CD4-positive, alpha-beta T cell treated with Interleukin-1 beta for 1 hour (primary cell): ENCODE measurements at places on chromosomes 2 and 18.
A peak's percentile ranks its signal among the peaks of the same experiment; 100 is the strongest.

- DNase-seq: no peak
Measured at GRCh38 chr18:47118981-47119380, 31.3 kb downstream of the HDHD2 start.

- DNase-seq: no peak
Measured at GRCh38 chr2:171323971-171324528, 109.7 kb downstream of the METTL8 start.

DNA sequence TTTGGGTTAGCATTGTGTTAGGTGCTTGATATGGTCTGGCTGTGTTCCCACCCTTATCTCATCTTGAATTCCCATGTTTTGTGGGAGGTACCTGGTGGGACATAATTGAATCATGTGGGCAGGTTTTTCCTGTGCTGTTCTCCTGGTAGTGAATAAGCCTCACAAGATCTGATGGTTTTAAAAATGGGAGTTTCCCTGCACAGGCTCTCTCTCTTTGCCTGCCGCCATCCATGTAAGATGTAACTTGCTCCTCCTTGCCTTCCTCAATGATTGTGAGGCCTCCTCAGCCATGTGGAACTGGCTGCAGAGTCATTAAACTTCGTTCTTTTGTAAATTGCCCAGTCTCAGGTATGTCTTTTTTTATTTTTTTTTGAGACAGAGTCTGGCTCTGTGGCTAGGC lies 2.8 kb downstream of the MSH2 start:
- DNase-seq: no peak

DNA sequence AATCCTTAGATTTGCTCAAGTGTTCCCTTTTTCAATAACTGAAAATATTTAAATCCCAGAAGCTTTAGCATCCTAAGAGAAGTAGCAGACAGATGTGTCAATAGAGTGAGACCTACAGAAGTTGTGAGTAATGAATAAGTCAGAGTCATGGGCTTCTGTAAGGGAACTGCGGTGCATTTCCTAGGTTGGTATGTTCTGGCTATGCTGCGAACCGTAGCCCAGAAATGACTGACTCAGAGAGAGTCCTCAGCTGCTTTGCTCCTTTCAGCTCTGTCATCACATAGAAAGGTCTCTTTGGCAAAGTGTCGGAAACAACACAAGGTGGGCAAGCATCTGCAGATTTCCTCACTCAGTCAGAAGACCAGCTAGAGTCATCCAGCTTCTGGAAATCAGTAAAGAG lies 297.1 kb downstream of the ARHGAP15 start:
- DNase-seq: no peak

- no peak for DNase-seq
Measured at GRCh38 chr2:238502956-238503791, 76.4 kb downstream of the ASB1 start.

DNA sequence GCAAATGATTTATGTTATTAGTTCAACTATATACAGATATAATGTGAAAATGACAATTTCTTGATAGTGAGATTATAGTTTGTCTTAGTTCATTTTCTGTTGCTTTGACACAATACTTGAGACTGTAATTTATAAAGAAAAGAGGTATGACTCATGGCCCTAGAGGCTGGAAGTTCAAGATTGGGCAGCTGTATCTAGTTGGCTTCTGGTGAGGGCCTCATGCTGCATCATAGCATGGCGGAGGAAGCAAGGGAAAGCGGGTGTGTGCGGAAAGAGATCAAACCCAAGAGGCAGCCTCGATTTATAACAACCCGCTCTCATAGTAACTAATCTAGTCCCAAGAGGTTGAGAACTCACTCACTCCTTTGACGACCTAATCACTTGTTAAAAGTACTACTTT lies 11.4 kb downstream of the PLEKHA3 start:
- no peak for DNase-seq

- no peak for DNase-seq
Measured at GRCh38 chr18:5419030-5419429, 123.5 kb upstream of the ZBTB14 start.

DNA sequence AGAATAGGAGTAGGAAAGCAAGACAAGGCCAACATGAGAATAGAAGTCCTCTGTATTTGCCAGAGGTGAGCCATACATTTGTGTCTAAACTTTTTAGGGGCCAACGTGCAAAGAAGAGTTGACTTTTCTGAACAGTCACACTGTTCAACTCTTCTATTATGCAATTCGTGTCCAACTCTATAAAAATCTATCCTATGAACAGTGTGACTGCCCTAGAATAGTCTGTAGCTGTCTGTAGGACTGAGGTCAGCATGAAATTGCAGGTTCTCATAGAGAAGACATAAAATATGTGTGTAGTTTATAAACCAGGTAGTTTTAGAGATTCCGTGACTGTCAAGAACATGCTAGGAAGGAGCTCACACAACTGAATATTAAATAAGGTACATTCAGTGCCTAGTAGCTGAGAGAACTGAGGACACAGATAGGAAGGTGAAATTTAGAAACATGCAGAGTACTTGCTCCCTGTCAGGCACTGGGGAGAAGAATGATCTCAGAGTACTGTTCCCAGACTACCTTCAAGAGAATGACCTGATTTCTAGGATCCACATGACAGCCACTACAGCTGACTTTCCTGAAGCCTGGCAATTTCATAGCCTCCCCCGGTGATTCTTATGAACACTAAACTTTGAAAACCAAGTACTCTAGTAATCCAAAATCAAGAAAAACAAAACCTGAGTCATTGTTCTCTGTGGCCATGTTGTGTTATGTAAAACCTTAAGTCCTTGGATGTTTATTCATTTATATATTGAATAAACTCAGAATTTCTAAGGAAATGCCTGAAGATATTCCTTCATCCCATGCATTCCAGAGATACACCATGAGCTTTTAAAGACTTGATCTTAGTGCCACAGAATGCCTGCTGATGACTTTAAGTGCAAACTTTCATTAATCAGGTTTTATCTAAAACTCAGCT lies 201.5 kb upstream of the BOD1L2 start:
- DNase-seq: no peak

GRCh38 chr2:197085665-197086064 lies 159.2 kb upstream of the PGAP1 start:
- no peak for DNase-seq

DNA sequence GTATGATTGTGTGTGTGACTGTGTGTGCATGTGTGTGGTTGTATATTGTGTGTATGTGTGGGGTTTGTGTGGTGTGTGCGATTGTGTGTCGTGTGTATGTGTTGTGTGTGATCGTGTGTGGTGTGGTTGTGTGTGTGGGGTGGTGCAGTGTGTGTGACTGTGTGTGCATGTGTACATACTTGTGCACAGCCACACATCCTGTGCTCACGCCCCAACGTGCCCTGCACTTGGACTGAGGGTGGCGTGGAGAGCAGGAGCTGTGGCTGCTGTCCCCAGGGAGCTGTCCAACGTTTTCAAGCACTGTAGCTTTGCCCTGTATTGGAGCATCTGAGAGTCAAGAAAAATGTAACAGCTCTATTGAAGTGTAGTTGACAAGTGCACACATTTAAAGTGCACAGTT lies 243.2 kb upstream of the HDAC4 start:
- peak; percentile 9 for DNase-seq

GRCh38 chr2:120670771-120671480 lies 64.7 kb upstream of the GLI2 start:
- DNase-seq: no peak

GRCh38 chr2:64866797-64867196 lies 122.4 kb upstream of the SLC1A4 start:
- no peak for DNase-seq

DNA sequence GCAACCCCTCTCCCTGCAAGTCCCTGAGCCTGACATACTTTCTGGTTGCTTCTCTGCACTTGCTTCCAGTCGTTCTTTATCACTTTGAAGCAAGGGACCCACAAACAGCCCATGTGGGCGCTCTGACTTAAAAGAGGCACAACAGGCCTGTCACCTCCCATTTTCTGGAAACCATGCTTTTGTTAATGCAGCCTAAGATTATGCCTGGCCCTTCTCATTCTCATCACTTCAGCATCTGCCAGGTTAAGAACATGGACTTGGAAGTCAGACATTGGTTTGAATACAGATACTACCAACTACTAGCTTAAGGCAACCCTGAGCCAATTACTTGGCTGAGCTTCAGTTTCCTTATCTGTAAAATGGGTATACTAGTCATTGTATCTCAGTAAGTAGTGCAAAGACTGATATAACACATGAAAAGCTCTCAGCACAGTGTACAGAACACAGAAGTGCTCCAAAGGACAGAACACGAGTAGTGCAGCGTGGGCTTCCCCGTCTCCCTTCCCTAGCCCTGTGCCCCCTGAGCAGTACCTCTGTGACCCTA lies 141.4 kb downstream of the TNS1 start:
- DNase-seq: no peak

DNA sequence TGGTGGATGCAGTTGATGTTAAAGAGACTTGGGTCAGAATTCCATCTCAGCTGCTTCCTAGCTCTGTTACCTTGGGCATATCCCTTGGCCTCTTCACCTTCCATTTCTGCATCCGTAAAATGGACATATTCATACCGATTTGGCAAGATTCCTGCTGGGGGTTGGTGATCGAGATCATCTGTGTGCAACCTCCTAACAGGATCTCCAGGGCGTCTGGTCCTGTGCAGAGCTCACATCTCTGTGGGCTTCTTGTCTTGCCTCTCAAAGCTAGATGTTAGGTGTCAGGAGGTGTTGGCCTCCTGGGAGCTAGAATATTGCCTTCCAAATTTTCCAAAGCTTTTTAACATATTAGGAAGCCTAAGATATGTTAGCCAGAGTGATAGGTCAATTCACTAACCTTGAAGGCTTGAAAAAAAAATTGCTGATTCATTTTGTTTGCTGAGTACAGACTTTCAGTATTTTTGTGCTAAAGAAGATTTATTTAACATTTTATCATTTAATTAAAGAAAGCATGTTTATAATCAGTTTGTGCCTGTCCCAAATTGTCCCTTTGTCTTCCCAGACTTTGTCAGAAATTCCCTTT lies 69.7 kb upstream of the ZNF516 start:
- no peak for DNase-seq

DNA sequence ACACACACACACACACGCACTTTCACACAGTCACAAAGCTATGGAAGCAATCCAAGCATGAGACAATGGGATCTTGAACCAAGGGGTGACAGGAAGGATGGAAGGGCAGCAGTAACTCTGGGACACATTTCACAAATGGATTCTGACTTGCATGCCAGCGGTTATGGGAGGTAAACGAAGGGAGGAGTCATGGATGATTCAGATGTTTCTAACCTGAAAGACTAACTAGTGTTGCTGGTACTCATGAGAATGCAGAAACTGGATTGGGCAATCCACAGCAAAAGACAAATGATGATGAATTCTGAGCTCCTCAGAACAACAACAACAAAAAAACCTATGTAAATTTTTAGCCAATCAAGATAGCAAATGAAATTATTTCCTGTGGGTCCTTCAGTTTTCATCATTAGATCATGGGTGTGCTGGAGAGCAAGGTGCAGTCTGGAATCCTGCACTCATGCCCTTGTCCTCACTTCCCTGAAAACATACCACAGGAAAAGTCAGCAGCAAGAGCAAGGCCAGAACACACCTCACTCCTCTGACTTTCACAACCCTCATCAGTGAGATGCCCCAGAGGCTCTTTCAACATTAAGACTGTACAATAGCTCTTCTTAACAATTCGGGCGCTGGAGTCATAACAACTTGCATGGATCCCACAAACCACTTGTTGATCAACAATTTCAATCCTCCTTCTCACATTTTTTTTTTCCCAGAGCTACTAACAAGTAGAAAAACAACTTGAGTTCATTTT lies 32.6 kb downstream of the ABCA12 start:
- DNase-seq: no peak

- no peak for DNase-seq
Measured at GRCh38 chr18:61985681-61986080, 92.9 kb upstream of the RNF152 start.

- DNase-seq: no peak
Measured at GRCh38 chr2:235238537-235238936, 255.3 kb upstream of the AGAP1 start.
